MCF 10A (cell line): ENCODE measurements at places on chromosomes 11 and 22.

- peak; percentile 52 for DNase-seq
These were observed 8.3 kb downstream of the NDUFV1 start for GRCh38 chr11:67614730-67615714.

DNA sequence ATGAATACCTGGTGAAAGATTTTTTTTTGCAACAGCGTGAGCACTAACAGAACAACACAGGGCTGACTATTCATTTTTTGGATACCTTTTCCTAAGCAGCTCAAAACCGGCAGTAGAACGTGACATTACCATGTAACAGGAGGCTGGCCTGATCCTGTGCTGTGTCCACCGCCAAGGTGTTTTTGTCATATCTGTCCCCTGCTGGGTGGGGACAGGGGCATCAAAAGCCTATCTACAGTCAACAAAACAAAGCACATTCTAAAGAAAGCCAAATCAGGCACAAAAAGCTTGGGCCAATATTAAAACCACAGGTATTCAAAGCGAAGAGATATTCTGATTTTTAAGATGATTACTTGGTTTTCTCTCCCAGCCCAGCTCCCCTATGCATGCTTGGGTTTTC, 151.2 kb downstream of the LRRC4C start:
- DNase-seq, result no peak

DNA sequence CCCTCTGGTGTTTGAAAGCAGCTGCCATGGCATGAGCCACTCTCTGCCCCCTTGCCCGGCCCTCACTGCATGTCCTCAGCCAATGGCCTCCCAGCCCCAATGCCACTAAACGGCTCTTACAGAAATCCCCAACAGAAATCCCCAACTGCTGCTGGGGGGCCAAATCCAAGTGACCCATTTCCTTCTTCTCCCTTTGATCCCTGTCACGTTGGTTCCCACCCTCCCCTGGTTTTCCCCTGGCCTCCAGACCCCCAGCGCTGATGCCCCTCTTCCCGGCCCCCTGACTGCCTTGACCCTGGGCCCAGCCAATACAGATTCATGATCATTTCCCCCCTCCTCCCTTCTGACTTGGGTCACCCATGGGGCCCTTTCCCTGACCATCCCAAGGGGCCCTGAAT, 30.9 kb downstream of the IGLL1 start:
- DNase-seq, result no peak

DNA sequence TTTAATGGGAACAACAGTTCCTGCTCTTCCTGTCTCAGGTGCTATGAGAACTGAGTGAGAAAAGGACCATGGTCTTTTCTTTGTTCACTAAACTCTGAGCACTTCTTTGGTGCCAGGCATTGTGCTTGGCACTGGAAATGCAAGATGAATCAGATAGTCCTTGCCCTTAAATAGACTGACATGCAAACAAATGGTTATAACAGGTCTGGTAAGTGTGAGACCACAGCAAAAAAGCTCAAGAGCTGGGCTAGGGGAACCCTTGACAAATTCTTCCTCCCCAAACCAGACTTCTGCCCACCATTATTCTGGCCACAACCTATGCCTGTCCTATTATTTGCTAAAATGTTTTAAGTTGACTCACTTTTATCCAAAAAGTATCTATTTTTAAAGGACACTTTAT, 5.1 kb downstream of the SLC43A3 start:
- no peak for DNase-seq

GRCh38 chr11:24163146-24163545, 333.7 kb upstream of the LUZP2 start:
- DNase-seq, result no peak

DNA sequence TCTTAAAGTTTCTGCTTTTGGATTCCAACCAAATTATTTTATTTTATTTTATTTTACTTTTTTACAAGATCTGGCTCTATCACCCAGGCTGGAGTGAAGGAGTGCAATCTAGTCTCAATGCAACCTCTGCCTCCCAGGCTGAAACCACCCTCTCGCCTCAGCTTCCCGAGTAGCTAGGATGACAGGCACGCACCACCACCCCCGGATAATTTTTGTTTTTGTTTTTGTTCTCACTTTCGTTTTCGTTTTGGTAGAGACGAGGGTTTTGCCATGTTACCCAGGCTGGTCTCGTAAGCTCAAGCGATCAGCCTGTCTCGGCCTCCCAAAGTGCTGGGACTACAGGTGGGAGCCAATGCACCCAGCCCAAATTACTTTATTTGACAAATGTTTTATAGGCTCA, 219.8 kb downstream of the ETS1 start:
- DNase-seq, result no peak

- DNase-seq, result no peak
These were observed 538.1 kb upstream of the API5 start for GRCh38 chr11:42773729-42774128.
